ENCODE measurements at places on chromosomes 16 and 17.

DNA sequence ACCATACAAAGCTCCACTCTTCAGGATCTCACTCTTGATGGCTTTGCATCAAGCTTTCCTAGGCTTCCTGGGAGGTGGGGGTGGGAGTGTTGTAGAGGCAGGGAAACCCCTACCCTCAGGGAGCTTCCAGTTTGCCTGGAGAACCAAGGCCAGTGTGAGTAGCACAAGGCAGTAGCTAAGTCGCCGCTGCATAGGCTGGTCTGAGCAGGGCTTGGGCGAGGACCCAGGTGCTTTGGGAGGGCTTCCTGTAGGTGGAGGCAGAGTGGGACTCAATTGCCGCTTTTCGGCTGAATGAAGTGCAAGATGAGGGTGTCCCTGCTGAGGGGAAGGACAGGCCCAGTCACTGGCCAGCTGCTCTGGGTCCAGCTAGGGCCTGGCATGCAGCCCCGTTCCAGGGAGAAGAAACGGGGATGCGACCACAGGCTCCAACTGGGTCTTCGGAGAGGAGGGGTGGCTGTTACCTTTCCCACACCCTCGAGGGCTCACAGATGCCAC, 3.9 kb downstream of the CD79B start:
- no peak for DNase-seq

- no peak for DNase-seq
These were observed 45.1 kb downstream of the AHSP start for GRCh38 chr16:31572821-31573220.

DNA sequence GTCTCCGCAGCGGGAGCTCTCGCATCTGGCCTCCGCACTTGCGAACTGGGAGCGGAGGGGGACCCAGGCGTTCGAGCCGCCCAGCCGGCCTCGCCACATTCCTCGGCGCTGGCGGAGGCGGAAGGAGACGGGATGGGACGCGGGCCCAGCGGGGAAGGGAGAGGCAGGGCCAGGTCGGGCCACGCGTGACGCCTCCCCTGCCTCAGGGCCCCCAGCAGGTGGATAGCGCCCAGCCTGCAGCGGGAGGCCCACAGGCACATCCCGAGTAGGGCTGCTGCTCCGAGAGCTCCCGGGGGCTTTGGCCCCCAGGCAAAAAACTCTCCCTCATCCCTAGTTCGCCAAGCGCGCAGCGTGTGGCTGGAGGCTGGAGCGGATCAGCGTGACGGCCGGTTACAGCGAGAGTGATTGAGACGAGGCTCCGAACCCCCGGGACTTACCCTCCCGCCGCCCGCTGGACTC, 800 bp downstream of the PLEKHH3 start:
- DNase-seq = no peak

- no peak for DNase-seq
These were observed 218.0 kb downstream of the C16orf95 start for GRCh38 chr16:87098976-87099720.

GRCh38 chr17:13460261-13461000, 141.3 kb downstream of the HS3ST3A1 start:
- DNase-seq = no peak

DNA sequence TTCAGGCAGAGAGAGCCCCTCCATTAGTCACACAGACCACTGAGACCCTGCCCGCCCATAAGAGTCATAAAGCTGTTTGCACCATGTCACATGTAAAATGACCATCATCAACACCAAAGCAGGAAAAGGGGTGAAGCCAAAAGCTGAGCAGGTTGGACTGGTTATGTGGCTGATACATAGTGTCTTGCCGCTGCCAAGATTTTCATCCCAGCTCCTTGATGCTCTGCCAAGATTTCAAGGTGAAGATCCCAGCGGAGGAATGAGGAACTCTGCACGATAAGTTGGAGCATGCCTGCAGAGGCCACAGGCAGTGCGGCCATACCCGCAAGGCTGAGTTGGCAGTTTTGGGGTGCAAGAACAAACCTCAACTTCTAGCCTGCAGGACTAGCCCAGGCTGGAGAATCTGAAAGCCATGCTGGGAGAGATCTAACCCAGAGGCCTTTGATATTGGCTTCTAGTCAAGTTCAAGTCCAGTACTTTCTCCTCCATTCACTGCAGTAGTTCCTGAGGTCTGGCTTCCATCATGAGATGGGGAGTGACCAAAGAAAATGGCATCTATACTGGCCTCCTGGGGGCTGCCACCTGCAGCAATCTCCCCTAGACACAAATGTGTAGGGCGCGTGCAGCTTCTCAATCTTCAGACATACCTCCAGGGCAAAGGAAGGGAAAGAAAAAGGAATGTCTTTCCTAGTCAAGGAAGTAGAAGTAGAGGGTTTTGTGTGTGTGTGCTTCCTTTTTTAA, 79.7 kb upstream of the NOL11 start:
- no peak for DNase-seq

GRCh38 chr16:84726079-84726668, 26.4 kb downstream of the USP10 start:
- peak; percentile 81 for DNase-seq

- no peak for DNase-seq
These were observed 2.5 kb upstream of the HEATR9 start for GRCh38 chr17:35870906-35871819.

DNA sequence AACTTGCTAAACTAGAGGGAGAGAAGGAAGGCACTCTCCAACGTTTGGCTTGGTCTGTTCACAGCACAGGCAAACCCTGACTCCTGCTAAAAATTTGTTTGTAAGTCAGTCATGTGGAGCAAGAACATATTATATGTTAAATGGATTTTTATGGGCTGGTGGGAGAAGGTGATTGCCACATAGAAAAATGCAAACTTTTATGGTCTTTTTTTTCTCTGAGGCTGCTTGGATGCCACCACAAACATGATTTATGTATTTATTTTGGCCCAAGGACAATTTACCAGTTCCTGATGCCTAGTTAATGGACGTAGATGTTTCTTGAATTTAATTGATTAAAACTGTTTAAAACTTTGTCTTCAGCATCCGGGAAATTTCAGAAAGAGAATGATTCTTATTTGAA, 274.2 kb upstream of the MYOCD start:
- DNase-seq = no peak

DNA sequence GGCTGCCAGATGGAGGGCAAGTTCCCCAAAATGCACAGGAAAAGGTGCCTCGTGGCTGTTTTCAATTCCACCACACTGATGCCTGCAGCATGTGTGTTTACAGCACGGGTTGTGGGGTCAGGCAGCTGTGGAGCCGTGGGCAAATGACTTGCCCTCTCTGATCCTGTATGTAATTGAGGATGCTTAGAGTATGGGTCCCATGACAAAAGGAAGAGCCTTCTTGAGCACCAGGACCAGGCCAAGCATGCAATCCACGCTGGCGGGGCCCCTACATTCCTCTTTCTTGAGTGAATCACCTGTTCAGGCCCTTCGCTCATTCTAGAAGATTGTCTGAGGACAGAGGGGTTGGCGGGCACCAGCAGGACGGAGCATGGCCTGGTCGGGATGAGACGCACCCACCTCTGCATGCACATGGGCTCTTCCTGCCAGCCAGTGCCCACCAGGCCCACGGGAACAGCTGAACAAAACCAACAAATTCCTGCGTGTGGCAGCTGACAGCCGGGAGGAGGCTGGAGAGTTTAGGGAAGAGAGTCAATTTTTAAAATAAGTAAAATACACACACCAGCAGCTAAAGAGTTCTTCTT, 1.4 kb upstream of the CTRB2 start:
- no peak for DNase-seq

- DNase-seq = no peak
These were observed 20.3 kb downstream of the PRAC1 start for GRCh38 chr17:48701864-48702532.
